ENCODE measurements at places on chromosomes 1 and 21.

- no peak for DNase-seq
Observed at GRCh38 chr1:110643879-110644472, 30.8 kb downstream of the KCNA3 start.

DNA sequence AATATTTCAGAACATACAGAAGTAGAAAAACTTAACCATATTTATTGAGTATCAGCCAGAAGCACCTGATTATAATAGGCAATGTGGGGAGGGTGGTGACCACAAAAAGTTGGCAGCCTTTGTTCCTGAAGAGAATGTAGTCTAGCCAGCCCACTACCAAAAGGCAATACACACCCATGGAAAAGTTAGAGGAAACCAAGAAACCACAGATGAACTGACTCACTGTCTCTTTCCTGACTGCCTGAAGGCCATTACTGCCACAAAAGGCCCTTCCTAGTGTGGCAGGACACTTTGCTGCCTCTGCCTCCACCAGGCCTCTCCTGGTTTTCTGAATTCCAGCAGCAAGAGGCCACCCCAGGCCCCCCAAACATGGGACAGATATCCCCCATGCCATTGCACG, 14.6 kb upstream of the PROX1 start:
- no peak for DNase-seq

DNA sequence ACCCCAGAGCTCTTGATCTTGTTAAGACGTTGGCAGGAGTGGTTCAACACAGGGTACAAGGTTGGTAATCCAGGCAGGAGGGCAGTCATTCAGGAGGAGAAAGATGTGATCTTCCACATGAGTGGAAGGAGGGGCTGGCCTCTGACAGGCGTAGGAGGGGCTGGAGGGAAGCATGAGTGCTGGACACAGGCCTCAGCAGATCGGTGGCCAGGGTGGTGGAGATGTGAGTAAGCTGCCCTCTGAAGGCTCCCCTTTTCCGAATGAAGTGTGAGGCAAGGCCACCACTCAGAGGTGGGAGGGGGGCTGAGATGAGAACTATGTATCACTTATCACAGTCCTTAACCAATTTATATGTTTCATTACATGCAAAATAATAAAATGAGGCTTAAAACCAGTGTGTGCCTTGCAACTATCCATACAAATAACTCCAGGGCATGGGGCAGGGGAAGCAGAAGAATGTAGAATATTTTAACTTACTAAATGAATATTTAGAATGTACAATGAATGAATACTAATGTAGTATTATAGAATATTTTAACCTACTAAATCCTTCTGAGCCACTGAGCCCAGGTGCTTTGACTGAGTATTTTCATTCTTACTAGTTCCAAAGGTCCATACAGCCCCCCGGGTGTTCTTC, 103.5 kb upstream of the TLR5 start:
- no peak for DNase-seq

GRCh38 chr1:168742386-168742785, 13.4 kb upstream of the DPT start:
- DNase-seq, result no peak

DNA sequence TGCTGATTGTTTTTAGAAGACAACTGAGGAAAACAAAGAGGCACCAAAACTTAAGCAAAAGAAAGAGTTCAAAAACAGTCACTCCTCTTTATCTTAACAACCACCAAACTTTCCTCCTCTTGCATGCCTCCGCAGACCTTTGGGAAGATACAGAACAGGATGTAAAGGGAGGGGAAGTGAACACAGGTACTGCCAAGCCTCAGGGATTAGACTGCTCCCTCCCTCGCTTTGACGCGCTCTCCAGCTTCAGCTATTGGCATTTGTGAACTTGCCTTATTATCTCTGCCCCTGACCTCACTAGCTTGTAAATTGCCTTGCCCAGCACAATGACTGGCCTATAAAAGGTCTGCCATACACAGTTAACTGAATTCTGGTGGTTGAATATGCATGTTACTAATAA, 4.8 kb upstream of the SRP9 start:
- DNase-seq, result no peak

DNA sequence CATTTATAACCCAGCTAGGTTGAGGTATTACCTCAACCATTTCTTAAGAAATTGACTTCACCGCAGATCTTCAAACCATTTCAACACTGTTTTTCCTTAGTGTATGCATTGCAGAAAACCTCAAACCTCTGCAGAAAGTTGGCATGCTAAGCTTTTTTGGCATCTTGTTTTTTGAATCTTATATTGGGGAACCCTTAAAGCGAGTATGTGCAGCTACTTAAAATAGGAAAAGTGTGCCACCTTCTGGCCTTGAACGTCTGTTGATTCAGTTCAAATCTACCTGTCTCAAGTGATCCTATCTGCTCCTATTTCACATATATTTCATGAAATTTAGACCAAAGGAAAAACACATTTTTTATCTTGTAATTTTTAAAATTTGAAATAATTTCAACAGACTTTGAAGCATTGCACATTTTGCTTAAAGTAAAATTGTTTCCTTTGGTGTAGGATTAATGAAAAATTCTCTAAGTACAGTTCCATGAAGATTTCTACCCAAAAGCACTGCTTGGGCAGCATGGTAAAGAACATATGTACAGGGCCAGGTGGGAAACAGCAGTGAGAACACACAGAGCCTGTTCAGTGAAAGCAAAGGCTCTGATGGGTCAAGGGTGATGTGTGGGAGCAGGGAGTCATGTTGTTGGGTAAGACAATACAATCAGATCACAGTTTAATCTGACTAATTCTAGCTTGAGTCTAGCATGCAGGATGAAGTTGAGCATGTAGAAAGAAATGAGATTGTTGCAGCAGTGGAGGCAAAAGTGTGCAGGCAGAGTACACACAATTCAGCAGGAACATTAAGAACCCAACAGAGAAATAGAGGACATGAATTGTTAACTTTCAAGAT, 17.2 kb downstream of the HENMT1 start:
- no peak for DNase-seq

GRCh38 chr1:186753241-186753640, 73.0 kb upstream of the PTGS2 start:
- no peak for DNase-seq

DNA sequence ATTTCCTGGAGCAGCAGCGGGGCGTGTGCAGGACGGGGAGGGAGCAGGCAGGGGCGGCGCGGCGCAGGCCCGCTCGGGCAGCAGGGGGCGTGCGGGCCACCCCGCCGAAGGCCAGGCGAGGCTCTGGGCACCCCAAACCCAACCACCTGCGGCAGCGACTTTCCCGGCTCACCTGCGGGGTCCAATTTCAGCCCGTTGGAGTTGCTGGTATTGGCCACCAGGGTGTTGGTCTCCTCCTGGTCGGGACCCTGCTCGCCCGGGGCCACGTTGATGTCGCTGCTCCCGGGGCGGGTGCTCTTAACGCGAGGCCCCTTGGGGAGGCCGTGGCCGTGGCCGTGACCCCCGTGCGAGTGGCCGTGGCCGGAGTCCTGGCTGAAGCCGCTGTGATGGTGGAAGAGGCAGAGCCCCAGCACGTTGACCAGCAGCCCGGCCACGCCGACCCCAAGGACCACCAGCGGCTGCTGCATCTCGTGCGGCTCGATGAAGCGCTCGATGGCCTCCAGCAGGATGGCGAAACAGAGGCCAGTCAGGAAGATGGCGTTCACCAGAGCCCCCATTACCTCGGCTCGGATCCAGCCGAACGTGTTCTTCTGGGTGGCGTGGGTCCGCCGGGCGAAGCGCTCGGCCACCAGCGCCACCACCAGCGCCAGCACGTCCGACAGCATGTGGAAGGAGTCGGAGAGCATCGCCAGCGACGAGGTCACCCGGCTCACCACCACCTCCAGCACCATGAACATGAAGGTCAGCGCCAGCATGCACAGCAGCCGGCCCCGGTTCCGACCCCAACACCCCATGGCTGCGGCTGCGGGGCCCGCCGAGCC, 932 bp downstream of the SLC30A1 start:
- DNase-seq, result no peak

DNA sequence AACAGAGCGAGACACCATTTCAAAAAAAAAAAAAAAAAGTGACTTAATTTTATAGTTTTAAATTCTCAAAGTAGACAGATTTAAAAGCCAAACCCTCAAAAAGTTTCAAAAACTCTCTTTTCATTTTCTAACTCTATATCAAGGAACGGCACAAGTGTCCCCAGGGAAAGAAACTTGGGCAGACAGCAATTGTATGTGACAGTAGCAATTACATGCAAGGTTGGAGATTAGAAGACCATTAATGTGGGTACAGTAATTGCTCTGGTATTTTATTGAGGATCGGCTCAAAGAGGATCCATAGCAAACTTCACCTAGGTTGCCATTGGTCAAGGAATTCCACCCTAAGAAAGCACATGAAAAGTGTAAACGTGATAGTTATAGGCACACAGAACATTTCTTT, 46.2 kb downstream of the ACBD6 start:
- DNase-seq, result no peak

- no peak for DNase-seq
Observed at GRCh38 chr1:180282401-180283044, 52.5 kb downstream of the LHX4 start.

DNA sequence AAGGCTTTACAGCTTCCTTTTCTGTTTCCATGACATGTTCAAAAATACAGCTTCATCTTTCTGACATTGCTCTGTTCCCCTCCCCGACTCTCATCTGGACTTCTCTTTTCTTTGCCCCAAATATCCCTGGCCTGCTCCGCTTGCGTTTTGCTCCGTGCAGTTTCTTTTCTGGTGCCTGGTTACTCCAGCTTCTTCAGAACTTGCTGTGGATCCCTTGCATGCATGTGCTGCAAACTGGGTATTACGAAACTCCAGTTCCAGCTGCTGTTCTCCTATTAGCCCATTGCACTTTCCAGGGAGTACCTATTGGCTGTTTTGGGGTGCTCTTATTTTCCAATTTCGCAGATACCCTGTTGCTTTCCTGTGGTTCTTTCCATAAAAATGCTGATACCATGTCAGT, 9.9 kb upstream of the NDC1 start:
- DNase-seq, result no peak

DNA sequence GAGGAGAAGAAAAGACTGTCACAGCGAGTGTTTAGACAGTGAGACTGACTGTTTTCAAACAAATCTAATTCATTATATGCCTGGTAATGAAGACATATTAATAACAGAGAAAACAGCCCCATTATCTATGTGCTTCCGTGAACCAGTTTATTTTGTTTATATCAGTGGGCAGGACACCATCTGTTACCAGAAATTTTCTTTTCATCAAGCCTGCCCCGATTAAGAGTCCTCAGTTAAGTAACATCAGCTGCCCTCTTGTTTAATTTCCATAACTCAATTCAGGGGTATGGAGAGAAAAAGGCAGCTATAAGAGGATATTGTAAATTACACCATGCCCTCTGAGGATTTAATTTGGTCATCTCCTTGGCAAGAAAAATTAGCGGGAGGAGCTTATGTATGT, 94.0 kb downstream of the TMEM200B start:
- DNase-seq, result peak; percentile 19

- no peak for DNase-seq
Observed at GRCh38 chr1:19528438-19528837, 43.1 kb upstream of the CAPZB start.

- DNase-seq, result no peak
Observed at GRCh38 chr1:184417916-184418315, 31.1 kb downstream of the C1orf21 start.

DNA sequence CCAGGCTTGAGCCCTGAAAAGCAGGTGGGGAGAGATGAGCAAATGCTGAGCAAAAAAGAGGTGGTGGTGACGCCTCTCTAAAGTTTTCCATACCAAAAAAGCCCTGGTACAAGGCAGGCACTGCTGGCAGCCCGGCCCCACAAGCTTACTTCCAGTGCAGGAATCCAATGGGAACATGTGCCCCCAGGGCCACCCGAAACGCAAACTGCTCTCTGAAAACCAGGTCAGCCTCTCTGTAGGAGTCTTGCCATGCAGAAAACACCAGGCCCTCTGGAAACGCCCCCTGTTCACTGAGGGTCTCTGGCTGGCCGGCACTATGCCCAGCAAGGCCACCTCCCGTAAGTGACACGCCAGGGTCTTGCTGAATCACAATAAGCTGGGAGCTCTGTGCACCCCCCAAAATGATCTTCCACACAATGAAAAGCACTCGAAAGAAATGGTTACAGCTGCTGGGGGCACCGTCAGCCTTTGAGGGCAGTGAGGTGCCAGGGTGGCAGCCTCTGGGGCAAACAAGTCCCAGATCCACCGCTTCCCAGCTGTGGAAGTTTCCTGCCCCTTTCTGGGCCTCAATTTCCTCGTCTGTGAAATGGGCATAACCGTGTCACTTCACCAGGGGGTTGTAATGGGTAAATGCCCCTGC, 170.5 kb downstream of the TOMM20 start:
- DNase-seq, result no peak

DNA sequence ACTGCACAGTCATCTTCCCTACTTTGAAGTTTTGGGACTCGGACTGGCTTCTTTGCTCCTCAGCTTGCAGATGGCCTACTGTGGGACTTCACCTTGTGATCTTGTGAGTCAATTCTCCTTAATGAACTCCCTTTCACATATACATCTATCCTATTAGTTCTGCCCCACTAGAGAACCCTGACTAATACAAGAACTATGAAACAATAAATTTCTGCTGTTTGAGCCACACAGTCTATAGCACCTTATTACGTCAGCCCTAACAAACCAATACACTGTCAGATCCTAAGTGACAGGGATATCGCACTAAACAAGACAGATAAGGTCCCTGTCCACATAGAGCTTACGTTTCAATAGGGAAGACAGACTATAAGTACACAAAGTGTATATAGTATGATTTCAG, 120.1 kb downstream of the PLPP3 start:
- no peak for DNase-seq

GRCh38 chr21:28144653-28145052, 848.0 kb downstream of the LTN1 start:
- DNase-seq, result no peak

GRCh38 chr1:7224081-7224534, 438.9 kb downstream of the CAMTA1 start:
- no peak for DNase-seq

DNA sequence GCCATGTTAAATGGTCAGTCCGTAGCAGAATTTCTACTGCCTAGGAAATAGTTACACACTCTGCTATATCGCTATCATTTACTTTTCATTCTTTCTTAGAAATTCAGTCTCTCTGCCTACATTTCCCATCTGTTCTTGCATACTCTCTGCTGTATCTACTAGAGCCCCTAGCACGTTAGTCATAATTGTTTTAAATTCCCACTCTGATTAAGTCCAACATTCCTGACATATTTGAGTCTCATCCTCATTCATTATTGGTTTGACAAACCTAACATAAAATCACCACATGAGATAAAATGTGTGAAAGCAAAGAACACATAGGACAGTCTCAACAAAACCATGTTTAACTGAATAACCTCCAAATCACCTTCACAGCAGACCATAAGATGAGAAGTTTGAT, 513.6 kb downstream of the PLPP3 start:
- no peak for DNase-seq

DNA sequence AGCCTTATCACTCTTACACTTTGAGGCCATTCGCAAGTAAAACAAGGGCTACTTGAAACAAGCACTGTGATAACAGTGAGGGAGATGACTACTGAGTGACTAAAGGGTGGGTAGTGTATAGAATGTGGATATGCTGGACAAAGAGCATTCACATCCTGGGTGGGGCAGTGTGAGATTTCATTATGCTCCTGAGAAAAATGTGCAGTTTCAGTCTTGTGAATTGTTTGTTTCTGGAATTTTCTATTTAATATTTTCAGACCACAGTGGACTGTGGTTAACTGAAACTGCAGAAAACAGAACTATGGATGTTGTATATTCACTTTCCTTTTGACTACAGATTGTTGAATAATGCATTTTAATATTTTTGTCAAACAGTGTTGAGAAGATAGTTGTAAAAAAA, 25.1 kb upstream of the B3GALT2 start:
- DNase-seq, result no peak

GRCh38 chr1:221294242-221294641, 415.0 kb downstream of the HLX start:
- DNase-seq, result no peak

All from NCI-H2081 treated with DMSO at 0.1 percent for 48 hours (cell line).